ENCODE measurements at places on chromosomes 1 and 21.

GRCh38 chr1:172239901-172240300 is 180.6 kb upstream of the C1orf105 start:
- DNase-seq = no peak

- no peak for DNase-seq
Measured at GRCh38 chr1:12087797-12088314, 24.8 kb downstream of the TNFRSF8 start.

DNA sequence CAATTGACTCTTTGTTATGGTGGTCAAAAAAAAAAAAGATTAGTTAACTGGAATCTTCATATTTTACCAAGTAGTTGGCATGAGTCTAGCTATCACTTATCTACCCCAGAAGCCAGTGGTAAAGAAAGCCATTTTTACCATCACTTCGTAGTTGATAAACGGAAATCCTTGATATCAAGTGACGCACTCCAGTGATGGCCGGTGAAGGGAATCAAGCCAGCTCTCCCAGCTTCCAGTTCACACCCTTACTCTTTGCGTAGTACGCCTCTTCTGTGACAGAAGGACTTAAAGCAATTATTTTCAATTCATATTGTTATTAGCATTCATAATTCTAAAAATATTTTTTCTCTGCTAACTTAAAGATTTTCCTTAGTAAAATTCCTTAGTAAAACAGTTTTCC is 447.9 kb downstream of the GPATCH2 start:
- no peak for DNase-seq

- no peak for DNase-seq
Measured at GRCh38 chr1:240287722-240288121, 196.0 kb downstream of the FMN2 start.

GRCh38 chr21:42619166-42619565 is 34.3 kb upstream of the PDE9A start:
- DNase-seq = no peak

DNA sequence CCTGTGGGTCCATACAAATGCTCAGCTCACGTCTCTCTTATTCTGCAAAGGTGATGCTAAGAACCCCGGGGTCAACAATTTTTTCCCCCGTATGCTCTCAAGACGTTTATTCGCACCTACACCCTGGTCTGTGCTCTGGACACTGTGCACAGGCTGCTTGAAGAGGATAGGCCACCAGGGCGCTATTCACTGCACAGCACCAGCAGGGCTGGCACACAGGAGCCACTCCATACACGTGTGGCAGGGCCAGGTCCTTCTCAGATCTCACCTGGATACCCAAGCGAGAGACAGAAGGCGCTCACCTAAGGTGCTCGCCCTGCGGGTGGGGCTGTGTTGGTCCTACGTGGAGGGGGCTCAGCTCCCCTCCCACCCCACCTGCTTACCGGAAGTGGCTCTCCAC is 16.7 kb downstream of the TMEM63A start:
- no peak for DNase-seq

DNA sequence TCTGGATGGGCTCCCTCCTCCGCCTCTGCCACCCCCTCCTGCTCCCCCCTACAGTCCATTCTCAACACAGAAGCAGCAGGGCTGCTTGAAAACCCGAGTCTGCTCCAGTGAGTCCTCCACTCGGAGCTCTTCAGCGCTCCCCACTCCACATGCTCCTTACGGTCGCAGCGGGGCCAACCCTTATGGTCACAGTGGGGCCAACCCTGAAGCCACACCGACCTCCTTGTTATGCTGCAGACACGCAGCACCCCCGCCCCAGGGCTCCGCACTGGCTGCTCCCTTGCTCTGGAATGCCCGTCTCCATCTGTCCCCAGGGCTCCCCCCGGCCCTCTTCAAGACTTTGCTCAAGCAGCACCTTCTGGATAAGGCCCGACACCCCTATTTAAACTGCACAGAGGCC is 22.6 kb downstream of the GPR157 start:
- no peak for DNase-seq

GRCh38 chr1:84975035-84975434 is 21.9 kb downstream of the MCOLN2 start:
- DNase-seq = no peak

- no peak for DNase-seq
Measured at GRCh38 chr1:211309617-211310016, 17.0 kb upstream of the TRAF5 start.

GRCh38 chr1:232319072-232319471 is 310.9 kb downstream of the SIPA1L2 start:
- no peak for DNase-seq

GRCh38 chr1:88888750-88889149 is 2.6 kb downstream of the GTF2B start:
- DNase-seq = no peak

DNA sequence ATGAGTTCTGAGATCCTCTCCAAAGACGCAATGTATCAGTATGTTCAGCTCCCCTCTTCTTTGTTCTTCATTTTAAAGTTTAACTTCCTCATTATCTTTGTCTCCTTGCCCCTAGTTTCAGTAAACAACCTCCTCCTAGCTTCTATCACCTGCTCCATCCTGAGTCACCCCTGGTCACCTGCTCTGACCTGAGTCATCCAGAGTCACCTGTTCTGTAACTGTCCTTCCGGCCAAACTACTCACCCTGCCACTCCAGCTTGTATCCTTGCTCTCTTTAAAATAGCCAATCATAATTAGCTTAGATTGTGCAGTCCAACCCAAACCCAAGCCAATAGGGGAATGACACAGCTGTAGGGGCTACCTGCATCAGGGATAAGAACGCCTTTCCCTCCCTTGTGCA is 332.0 kb downstream of the OLFM3 start:
- DNase-seq = no peak

- no peak for DNase-seq
Measured at GRCh38 chr1:48552420-48552819, 80.4 kb upstream of the SPATA6 start.

DNA sequence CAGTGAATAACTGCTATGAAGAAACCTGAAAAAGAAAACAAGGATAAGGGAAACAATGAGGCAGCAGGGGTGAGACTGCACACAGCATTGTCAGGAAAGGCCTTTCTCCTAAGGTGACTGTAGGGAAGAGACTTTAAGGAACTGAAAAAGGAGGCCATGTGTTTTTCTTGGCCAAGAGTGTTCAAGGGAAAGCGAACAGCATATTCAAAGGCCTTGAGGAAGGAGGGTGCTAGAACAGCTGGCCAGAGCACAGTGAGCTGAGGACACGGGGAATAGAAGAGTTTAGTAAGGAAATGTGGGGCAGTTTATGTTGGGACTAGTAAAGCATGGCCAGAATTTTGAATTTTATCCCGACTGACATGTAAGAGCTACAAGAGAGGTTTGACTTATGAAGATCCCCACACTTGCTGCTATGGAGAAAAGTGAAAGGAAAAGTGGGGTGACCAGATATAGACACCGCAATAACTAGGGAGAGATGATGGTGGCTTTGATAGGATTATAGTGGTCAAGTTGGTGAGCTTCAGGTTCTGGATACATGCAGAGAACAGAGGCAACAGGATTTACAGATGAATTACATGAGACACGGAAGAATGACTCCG is 1.4 kb downstream of the RWDD2B start:
- no peak for DNase-seq

- no peak for DNase-seq
Measured at GRCh38 chr1:85188530-85188929, 12.3 kb downstream of the SYDE2 start.

DNA sequence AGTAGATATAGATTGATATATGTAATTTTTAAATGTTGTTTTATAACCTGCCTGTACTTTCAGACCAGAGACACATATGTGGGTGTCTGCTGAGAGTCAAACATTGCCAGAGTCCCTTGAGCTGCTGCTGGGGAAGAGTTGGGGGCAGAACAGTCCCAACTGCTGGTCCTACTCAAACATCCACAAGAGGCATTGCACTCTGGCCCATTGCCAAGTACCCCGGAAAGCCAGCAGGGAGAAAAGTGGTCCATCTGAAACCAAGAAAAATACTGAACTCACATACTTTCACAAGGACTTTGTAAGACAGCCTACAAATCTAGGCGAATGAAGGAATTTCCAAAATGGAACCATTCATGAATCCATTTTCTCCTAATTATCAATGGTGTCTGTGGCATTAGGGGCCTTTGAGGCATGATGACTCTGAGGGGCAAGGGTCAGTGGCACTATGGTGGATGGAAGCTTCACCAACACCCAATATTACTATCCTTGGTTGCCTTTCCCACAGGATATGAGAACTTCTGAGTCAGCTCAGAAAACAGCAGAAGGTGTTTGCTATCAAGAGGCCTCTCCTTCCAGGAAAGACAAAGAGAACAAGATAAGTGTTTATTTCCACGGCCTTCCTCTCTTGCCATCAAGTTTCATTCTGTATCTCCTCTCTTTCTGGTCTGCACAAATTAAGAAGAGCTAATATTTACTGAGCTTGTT is 7.3 kb upstream of the TBX15 start:
- DNase-seq = no peak

GRCh38 chr1:23403735-23404486 is 20.6 kb downstream of the TCEA3 start:
- DNase-seq = peak; percentile 76

GRCh38 chr1:9875636-9876000 is 34.5 kb downstream of the CTNNBIP1 start:
- DNase-seq = no peak

DNA sequence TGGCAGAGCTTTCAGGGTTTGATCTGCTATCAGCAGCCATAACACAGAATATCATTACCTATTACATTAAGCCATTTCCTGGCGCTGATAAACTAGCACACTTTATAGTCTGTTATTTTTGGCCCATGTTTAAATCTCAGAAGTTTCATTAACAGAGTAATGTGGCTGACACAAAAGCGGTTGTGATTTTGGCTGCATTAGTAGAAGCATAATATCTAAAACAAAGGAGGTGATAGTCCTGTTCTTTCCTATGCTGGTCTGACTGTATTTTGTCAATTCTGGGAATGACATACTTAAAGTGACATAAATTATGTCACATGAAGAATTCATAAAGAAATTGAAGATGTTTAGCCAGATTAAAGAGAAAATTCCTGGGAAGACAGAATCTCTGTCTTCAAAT is 151.3 kb upstream of the KCND3 start:
- no peak for DNase-seq

GRCh38 chr21:33036430-33037162 is 10.9 kb downstream of the OLIG2 start:
- no peak for DNase-seq

DNA sequence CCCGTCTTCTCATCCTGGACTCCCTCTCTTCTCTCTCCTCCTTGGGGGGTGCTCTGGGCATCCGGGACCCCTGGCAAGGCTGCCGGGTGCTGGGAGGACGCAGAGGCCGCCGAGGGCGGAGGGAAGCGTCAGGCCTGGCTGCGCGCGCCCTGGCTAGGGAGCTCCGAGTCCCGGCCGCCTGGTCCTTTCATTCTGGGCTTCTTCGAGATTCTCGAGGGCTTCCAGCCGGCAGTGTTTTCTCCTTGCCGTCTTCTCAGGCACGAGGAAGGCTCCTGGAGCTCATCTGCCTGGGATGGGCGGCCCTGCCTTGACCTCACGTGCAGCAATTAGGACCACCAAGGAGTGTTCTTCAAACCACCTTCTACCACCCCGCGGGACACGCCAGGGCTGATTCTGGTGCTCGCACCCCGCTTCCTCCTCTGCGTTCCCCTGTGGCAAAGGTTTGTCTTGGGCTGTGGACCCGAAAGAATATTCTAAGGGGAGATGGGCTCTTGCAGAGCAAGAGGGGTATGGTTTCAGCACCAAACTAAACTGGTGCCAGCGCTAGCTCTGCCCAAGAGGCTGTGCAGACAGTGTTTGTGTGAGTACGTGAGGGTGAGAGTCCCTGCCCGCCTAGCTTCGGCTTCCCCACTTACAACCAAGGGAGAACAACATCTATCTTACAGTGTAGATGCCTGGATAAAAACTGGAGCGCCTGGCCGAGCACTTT is 36.5 kb downstream of the PIK3CD start:
- no peak for DNase-seq

DNA sequence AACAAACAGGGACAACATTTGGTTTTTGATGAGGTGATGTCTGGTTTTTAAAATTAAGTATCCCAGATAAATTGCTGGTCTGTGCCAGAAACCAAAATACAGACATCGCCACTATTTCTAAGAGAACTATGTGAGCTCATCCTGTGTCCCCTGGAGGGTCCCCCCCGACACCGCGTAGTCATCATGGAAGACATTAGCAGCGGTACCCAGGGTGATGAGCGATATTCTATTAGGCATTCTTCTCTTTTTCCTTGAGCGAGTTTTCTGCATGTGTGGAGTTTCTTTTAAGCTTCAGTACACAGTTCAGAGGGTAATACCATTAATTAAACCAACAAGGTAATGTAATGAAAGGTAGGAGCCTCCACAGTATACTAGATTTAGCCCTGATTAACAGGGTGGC is 26.5 kb downstream of the KAZN start:
- no peak for DNase-seq

DNA sequence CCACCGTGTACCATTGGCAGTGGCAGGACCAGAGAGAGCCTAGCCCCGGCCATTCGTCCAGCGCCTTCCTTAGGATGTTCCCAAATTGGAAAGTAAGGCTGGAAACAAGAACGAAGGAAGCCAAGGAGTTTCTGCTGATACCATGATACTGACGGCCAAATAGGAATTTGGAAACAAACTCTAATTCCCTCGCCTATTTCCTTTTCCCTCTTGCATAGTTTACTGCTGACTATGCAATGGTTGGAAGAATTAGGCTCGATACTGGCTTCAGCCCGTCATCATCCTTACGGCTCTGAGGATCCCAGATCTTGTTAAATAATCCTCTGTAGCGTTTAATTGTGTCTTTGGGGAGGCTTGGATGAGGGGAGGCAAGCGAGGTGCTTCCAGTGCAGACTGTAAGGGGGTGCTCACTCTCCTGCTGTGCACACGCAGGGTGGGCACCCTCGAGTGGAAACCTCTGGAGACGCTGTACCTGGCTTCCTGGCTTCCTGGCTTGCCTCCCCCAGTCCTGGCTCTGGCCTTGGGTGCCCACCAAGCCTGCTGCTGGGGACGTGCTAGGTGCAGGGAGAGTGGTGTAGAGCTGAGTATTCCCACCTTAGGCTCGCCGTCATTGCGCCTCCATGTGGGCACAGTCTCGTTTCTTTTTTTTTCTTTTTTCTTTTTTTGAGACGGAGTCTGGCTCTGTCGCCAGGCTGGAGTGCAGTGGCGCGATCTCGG is 27.4 kb upstream of the CAMTA1 start:
- no peak for DNase-seq

DNA sequence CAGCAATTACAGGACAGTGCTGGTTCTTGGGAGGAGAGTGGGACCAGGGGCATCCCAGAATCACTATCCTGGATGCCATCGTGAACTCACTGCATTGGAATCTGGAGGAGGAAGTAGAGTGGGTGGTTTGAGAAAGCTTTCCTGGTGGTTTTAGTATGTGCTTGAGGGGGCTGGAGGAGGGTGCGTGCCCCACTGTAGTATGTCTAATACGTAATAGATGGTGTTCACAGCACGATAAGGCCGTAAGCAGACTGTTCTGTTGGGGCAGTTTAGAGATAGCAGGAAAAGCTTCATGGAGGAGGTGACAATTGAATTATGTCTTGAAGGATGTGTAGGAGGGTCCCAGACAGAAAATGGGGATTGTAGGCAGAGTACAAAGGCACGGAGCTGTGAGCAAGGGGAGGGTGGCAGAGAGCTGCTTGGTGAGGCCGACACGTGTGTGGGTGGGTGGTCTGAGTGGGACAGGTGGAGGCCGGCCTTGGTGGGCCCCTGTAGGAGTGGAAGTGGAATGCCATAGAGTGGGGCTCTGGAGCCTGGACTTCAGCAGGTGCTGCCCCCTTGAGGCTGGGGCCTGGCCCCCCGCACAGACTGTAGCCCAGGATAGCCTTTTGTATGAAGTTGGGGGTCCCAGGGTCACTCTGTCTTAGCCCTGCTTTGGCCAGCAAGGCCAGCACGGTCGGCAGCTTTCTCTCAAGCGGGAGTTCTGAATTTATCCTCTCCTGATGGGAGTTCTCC is 37.0 kb downstream of the IL6R start:
- DNase-seq = no peak

Data from AG04449 (cell line).